Progenitor cell of endocrine pancreas (in vitro differentiated cells): ENCODE measurements at places on chromosomes 12 and 14.

DNA sequence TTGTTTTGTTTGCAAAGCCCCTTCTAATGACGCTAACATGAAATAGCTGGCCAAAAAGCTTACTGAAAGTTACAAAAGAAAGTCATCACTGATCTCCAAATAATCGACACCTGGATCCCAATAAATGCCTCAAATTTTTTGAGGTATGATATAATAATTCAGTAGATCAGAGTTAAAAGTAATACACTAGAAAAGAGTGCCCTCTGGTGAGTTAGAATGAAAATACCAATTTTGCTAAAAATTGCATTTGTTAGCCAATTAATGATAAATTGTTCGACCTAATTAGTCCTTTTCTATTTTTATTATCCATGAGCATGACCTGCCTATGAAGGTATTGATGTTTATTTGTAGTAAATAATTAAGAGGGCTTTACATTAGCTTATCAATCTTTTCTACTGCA lies 78.6 kb downstream of the CEP128 start:
- no peaks in the 10 kb centered on the region for H3K4me1 ChIP-seq
- no peak overlapping the region for H3K4me3 ChIP-seq
- DNase-seq = no peak
- H3K27ac ChIP-seq = no peak overlapping the region
- H3K27me3 ChIP-seq = no peaks in the 10 kb centered on the region

DNA sequence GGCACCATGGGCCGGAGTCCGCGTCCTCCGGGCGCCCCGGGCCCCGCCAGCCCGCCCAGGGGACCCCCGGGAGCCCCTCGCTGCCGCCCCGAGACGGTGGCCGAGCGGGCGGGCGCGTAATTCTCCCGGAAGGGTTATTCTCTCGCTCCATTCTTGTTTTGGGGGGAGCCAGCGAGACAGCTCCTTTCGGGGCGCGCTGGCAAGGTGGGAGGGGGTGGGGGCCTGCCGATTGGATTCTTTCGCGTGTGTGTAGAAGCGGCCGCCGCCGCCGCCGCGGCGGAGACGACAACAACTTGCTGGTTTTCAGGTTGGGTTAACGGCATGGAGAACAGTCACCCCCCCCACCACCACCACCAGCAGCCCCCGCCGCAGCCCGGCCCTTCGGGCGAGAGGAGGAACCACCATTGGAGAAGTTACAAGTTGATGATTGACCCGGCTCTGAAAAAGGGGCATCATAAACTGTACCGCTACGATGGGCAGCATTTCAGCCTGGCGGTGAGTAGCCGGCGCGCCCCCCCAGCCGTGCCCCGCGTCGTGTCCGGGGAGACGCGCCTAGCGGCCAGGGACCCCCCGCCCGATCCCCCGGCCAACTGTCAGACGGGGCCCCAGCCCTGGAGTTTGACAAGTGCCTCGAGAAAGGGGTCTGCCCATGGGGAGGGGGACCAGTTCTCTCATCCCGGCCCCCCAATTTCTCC lies 755 bp downstream of the SETD1B start:
- H3K4me1 ChIP-seq = peaks cover 16% of the 10 kb centered on the region
- H3K27ac ChIP-seq = peak overlapping the region; percentile 98
- H3K36me3 ChIP-seq = peaks cover 11% of the 10 kb centered on the region
- H3K27me3 ChIP-seq = no peaks in the 10 kb centered on the region
- no peak for DNase-seq

- no peak for DNase-seq
- H3K27me3 ChIP-seq = no peaks in the 10 kb centered on the region
- no peaks in the 10 kb centered on the region for H3K36me3 ChIP-seq
- H3K27ac ChIP-seq = no peak overlapping the region
- H3K4me1 ChIP-seq = peaks cover 4% of the 10 kb centered on the region
Measured at GRCh38 chr14:36901861-36902260, 240.2 kb downstream of the PAX9 start.

DNA sequence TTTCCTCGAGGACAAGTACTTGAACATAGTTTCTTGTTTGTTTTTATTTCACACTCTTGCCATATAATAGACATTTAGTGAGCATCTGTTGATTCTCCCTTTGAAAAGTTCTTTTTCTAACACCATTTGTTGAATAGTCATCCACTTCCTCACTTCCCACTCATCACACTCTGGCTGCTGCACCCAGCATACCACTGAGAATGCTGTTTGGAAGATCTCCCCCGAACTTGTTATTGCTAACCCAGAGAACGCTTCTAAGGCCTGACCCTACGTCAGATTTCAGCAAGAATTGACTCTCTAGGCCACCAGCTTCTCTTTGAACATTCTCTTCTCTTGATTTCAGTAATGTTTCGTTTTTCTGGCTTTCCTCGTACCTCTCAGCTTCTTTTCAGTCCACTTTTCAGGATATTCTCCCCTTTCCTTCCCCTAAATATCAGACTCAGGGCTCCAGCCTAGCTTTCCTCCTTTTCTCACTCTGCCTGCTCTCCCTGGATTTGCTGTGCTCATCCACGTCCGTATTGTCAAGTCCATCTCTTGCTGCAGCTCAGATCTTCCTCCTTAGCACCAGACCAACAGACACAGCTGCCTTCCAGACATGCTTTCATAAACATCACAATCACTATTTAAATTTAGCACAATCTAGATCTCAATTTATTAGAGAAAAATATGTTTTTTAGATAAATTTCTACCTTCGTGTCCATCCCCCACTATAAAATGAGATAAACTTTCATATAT lies 94.0 kb upstream of the SLC38A4 start:
- no peak overlapping the region for H3K4me3 ChIP-seq
- H3K4me1 ChIP-seq = no peaks in the 10 kb centered on the region
- DNase-seq = no peak

- H3K36me3 ChIP-seq = no peaks in the 10 kb centered on the region
- DNase-seq = no peak
- no peaks in the 10 kb centered on the region for H3K27me3 ChIP-seq
- H3K27ac ChIP-seq = no peak overlapping the region
Measured at GRCh38 chr14:51520087-51520486, 131.6 kb upstream of the FRMD6 start.

- H3K4me3 ChIP-seq = no peak overlapping the region
- no peaks in the 10 kb centered on the region for H3K36me3 ChIP-seq
- H3K27ac ChIP-seq = no peak overlapping the region
- no peaks in the 10 kb centered on the region for H3K4me1 ChIP-seq
- DNase-seq = no peak
Measured at GRCh38 chr14:82421286-82421685, 887.6 kb upstream of the SEL1L start.

DNA sequence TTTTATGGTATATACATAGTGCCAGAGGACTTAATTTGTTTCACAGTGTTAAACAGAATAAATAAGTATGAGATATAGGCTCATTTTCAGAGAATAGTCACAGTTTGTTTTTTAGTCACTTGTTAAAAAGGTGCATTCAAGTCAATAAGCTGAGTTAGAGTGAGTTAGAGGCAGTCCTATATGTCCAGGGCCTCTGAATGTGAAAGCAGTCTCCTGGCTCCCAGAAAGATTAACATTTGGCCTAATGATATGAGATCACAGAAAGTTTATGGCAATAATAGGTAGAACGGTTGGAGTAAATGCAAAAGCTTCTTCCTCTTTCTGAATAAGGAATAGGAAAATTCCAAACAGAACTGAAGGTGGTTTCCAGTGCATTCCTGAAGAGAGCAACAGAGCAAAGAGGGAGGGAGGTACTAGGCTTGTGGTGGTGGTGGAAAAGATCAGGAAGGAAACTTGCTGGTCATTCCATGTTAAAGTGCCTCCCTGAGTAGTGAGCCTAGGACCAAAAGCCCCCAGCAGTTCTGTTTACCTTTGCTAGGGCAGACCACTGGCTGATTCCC lies 54.4 kb downstream of the SLC38A4 start:
- H3K36me3 ChIP-seq = no peaks in the 10 kb centered on the region
- H3K4me3 ChIP-seq = no peak overlapping the region
- no peaks in the 10 kb centered on the region for H3K27me3 ChIP-seq
- H3K4me1 ChIP-seq = peaks cover 48% of the 10 kb centered on the region
- no peak for DNase-seq

DNA sequence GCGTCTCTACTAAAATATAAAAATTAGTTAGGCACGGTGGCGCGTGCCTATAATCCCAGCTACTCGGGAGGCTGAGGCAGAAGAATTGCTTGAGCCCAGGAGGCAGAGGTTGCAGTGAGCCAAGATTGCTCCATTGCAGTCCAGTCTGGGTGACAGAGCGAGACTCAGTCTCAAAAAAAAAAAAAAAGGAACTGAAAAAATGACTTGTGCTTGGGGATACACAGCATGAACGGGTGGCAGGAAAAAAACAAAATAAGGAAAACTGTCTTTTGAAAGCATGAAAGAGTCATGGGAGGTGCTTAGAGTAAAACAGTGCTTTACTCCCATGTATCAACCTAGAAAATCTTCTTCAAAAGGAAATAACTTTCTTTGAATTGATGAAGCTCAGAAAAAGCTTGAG lies 80.8 kb downstream of the TMTC1 start:
- no peak overlapping the region for H3K4me3 ChIP-seq
- H3K27me3 ChIP-seq = no peaks in the 10 kb centered on the region
- H3K4me1 ChIP-seq = no peaks in the 10 kb centered on the region

DNA sequence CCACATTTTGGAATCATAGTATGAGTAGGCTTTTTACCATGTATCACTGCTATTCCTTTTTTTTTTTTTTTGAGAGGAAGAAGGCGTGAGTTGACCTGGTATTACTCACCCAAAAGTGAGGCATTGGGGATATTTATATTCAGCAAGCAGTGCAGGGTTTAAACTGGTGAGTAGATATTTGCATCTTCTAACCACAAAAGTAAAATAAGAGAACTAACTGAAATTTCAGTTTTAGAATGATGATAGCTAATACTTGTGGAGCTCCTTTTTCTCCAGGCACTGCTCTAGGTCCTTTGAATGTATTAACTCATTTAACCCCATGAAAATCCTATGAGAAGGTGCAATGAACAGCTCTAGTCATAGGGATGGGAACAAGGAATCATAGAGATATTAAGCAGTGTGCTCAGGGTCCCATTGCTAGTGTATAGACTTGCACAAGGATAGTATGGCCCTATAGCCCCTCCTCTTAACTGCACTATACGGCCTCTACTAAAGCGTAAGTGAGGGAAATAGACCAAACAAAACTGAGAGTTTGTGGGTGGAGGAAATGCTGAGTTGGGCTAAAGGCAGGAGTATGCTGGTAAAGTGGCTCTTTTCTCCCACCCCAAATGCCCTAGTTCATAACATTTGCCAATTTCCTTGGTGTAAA lies 104.3 kb upstream of the MAX start:
- peaks cover 7% of the 10 kb centered on the region for H3K27me3 ChIP-seq
- H3K4me1 ChIP-seq = peaks cover 8% of the 10 kb centered on the region
- no peak for DNase-seq

DNA sequence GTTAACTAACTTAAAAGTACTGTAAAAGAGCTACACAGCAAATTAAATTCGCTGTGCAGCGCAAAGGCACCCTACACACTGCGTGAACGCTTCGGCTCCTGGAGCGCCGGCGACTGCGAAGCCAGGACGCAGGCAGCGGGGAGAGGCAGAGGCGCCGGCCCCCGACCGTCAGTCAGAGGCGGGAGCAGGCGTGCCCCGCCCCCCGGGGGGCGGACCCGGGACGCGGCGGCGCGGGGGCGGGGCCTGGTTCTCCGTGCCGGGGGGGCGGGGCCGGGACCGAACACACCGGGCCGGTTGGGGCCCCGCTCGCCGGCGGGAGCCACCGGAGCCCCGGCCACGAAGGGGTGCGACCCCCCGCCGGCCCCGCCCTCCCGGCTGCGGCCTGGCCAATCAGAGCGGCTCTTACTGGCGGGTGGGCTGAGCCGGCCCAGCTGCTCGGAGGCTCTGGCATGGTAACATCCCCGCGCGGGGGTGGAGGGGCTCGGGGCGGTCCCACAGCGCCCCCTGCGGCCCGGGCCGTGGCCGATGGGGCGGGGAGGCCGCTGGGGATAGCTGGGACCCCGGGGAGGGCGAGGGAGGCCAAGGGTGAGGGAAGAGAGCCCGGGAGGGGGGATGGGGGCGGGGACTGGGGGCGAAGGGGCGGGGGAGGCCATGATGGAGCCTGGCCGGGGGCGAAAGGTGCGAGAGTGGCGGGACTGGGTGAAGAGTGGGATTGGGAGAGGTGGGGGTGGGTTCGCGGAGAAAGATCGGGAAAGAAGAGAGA lies at the start of gene PRPF40B:
PRPF40B (plus strand) TSS at position 420 of the 763 bp plus-strand sequence; CDS start at position 450, 30 bp downstream.
- peaks cover 21% of the 10 kb centered on the region for H3K4me1 ChIP-seq
- H3K27me3 ChIP-seq = peaks cover 6% of the 10 kb centered on the region
- DNase-seq = peak; percentile 92
- H3K27ac ChIP-seq = peak within 1 kb of the TSS; percentile 90
- peaks cover 2% of the 10 kb centered on the region for H3K36me3 ChIP-seq

GRCh38 chr12:128078301-128078971 lies 188.5 kb upstream of the TMEM132C start:
- H3K4me3 ChIP-seq = no peak overlapping the region
- H3K36me3 ChIP-seq = no peaks in the 10 kb centered on the region
- H3K27ac ChIP-seq = no peak overlapping the region
- no peak for DNase-seq

DNA sequence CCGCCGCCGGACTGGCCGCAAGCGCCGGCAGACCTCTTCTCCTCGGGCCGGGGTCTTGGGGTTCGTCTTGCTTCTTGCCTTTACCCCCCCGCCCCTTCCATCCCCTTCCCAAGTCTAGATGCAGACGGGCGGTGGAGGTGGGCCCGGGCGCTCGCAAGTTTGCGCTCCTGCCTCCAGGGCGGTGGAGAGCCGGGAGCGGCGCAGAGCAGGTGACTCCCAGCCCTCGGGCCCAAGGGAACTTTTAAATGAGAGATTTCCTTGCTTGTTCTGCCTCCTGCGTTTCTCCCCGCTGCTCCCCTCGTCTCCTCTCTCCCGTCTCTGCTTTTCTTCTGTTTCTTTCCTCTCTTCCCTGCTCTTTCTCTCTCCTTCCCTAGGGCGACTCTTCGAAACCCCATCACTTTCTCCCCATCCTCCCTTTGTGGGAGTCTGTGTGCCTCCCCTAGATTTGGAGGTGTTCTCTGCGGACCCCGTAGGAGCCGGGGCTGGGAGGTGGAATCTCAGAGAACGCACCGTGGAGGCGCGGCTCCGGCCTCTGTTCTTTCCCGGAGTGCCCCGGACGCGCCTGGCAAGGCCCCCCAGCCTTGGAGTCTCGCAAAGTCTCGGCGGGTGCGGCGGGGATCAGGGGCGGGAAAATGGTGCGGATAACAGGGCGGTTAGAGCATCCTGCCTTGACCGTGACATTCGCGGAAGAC lies 114.7 kb upstream of the MYL2 start:
- H3K27me3 ChIP-seq = no peaks in the 10 kb centered on the region
- H3K27ac ChIP-seq = peak overlapping the region; percentile 94
- peak; percentile 41 for DNase-seq
- peak overlapping the region; percentile 95 for H3K4me3 ChIP-seq
- H3K36me3 ChIP-seq = no peaks in the 10 kb centered on the region
- H3K4me1 ChIP-seq = peaks cover 56% of the 10 kb centered on the region

- H3K4me1 ChIP-seq = no peaks in the 10 kb centered on the region
- H3K36me3 ChIP-seq = no peaks in the 10 kb centered on the region
- peaks cover 34% of the 10 kb centered on the region for H3K27me3 ChIP-seq
- H3K27ac ChIP-seq = no peak overlapping the region
- DNase-seq = no peak
Measured at GRCh38 chr12:5912437-5913334, 32.4 kb downstream of the ANO2 start.
